ENCODE measurements at places on chromosomes 1 and 21.

- no peak for DNase-seq
These were observed 7.3 kb downstream of the TSHB start for GRCh38 chr1:115036814-115037507.

- no peak for DNase-seq
These were observed 30.0 kb downstream of the MATN1 start for GRCh38 chr1:30693366-30693765.

GRCh38 chr1:13892671-13893325, 192.8 kb downstream of the PRDM2 start:
- no peak for DNase-seq

- no peak for DNase-seq
These were observed 46.1 kb downstream of the ECE1 start for GRCh38 chr1:21244154-21244553.

DNA sequence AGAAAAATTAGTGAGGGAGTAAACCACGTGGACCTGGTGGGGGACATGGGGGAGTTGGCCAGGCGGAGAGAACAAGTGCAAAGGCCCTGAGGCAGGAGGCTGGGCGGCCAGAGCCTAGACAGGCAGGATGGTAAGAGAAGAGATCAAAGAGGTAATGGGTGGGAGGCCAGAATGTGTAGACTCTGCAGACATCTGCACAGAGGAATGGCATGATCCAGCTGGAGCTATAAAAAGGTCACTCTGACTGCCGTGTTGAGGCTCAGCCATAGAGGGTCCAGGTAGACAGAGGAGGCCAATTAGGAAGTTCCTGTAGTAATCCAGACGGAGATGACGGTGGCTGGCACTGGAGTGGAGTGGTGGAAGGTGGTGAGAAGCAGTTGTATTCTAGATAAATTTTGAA, 3.6 kb downstream of the H6PD start:
- no peak for DNase-seq

DNA sequence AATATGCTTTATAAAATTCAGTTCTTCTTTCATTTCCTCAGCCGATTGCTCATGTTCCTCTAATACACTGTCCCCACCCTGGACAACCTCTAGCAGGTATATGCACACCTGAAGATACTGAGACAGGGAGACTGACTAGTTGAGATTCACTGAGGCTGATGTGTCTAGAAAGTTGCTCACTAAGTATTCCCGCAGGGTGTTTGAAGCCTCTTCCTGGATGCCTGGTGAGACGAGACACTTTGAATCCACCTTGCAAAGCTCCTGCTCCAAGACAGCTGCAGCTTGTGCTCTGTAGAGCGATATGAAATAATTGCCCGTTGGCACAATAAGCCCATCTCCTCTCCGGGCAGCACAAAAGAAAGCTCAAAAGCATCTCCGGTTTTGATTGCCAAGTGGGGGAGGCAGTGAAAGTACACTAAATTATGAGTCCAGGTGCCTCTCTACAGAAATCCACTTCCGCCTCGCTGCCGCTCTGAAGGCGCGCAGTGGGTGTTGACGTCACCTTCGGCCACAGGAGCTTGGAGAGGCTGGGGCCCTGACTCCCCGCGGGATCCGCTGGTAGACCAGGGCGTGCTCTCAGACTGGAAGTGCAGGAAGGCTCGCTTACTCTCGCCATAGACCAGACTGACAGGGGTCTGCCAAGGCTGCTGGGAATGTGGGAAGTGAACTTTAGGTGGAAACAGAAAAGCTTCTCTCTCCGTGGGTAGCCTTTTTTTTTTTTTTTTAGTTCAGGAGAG, 46.3 kb downstream of the GPA33 start:
- peak; percentile 68 for DNase-seq

- no peak for DNase-seq
These were observed 35.6 kb downstream of the SMYD2 start for GRCh38 chr1:214316593-214316992.

DNA sequence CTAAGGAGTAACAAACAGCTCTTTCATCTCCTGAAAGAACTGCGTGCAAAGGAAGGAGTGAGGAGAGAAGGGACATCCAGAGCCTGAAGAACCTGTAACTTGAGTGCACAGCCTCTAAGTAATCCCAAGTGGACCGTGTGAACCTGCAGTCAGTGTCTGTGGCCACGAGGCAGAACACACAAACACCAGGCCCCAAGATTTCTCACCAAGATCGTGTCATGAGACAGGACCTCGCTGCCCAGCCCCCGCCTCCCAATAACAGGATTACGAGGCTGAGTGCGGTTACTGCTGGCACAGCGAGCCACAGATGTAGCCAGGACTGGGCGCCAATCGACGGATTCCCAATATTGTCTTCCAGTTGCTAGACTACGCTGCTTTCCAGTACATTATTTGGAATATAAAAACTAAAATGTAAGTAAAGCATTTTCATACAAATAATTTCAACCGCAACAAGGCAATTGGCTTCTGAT, 101.3 kb upstream of the SLC25A33 start:
- DNase-seq, result no peak

- DNase-seq, result no peak
These were observed 889 bp upstream of the CCNL2 start for GRCh38 chr1:1399872-1400575.

DNA sequence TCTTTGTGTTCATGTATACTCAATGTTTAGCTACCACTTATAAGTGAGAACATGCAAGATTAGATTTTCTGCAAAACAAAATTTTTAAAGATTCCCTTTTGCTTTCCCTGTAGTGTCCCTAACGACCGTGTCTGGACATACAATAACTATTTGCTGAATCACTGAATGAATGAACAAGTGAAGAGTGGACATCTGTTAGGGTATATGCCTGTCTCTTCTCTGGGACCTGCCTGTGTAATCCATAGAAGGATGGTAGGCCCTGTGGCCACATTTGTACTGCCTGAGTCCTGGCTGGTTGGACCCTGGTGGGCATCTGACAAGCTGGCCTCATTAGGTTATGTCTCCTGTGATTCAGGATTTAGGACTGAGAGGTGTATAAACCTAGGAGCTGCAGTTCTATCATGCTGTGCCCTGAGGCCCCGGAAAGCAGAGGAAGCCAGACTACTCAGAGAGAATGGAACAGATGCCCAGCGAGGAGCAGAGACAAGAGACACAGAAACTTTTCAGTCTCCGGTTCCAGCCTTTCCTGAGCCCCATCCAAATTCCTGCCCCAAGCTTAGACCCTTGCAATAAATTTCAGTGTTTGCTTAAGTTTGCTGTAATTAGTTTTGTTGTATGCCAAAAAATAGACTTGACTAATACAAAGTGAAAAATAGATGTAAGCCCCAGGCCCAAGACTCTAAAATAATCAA, 7.5 kb upstream of the NCF2 start:
- no peak for DNase-seq

DNA sequence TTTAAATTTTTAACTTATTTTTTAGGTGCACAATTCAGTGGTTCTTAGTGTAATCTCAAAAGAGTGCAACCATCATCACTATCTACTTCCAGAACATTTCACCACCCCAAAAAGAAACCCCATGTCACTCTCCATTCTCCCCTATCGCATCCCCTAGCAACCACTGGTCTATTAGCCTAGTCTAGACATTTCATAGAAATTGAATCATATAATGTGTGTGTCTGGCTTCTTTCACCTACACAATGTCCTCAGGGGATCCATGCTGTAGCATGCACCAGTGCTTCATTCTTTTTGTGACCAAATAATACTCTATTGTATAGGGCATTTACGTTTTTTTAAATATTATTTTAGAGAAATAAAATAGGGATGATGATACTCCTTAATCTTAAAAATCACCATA, 64.7 kb downstream of the JAK1 start:
- DNase-seq, result no peak

DNA sequence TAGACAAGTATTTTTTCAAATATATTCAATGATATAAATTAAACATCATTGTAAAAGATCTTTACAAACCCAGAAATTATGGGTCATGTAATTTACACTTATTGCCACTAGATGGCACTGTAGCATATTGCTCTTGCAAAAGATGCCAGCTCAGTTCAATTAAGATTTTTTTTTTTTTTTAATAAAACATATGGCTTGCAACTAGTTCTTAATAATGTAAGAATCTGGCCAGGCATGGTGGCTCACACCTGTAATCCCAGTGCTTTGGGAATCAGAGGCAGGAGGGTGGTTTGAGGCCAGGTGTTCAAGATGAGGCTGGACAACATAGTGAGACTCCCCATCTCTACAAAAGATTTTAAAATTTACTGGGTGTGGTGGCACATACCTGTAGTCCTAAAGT, 49.4 kb upstream of the DESI2 start:
- DNase-seq, result no peak

All from CD4-positive, alpha-beta T cell treated with Interleukin-1 beta for 1 hour (primary cell).